ENCODE measurements at places on chromosomes 7 and 10. TPM values are rescaled to one million over a fixed set of nuclear protein-coding genes. Genes with fewer than 3 reads are reported as not detected.

Gene DGKB
- 3.0 TPM for total RNA-seq

- no peak overlapping the region for H3K4me3 ChIP-seq
- no peaks in the 10 kb centered on the region for H3K27me3 ChIP-seq
These were observed 308.4 kb downstream of the BICC1 start for GRCh38 chr10:58820861-58821751.

- no peak overlapping the region for H3K27ac ChIP-seq
- H3K27me3 ChIP-seq, result peaks cover 25% of the 10 kb centered on the region
- H3K4me3 ChIP-seq, result no peak overlapping the region
- H3K4me1 ChIP-seq, result peaks cover 19% of the 10 kb centered on the region
These were observed 3.3 kb downstream of the ADAMTS14 start for GRCh38 chr10:70675496-70676161.

- H3K36me3 ChIP-seq, result no peaks in the 10 kb centered on the region
- H3K27me3 ChIP-seq, result no peaks in the 10 kb centered on the region
- H3K4me1 ChIP-seq, result no peaks in the 10 kb centered on the region
- no peak for DNase-seq
These were observed 42.8 kb downstream of the MINDY3 start for GRCh38 chr10:15817409-15818046.

GRCh38 chr10:27998178-27998953, 513 bp downstream of the ODAD2 start:
- H3K4me1 ChIP-seq, result peaks cover 37% of the 10 kb centered on the region
- H3K27me3 ChIP-seq, result no peaks in the 10 kb centered on the region
- no peaks in the 10 kb centered on the region for H3K36me3 ChIP-seq
- peak overlapping the region; percentile 47 for H3K27ac ChIP-seq
- peak; percentile 73 for DNase-seq

GRCh38 chr10:11871466-11871865, 48.3 kb downstream of the PROSER2 start:
- no peak overlapping the region for H3K27ac ChIP-seq
- H3K4me3 ChIP-seq, result no peak overlapping the region
- peaks cover 50% of the 10 kb centered on the region for H3K4me1 ChIP-seq
- H3K36me3 ChIP-seq, result no peaks in the 10 kb centered on the region
- peaks cover 3% of the 10 kb centered on the region for H3K27me3 ChIP-seq

DNA sequence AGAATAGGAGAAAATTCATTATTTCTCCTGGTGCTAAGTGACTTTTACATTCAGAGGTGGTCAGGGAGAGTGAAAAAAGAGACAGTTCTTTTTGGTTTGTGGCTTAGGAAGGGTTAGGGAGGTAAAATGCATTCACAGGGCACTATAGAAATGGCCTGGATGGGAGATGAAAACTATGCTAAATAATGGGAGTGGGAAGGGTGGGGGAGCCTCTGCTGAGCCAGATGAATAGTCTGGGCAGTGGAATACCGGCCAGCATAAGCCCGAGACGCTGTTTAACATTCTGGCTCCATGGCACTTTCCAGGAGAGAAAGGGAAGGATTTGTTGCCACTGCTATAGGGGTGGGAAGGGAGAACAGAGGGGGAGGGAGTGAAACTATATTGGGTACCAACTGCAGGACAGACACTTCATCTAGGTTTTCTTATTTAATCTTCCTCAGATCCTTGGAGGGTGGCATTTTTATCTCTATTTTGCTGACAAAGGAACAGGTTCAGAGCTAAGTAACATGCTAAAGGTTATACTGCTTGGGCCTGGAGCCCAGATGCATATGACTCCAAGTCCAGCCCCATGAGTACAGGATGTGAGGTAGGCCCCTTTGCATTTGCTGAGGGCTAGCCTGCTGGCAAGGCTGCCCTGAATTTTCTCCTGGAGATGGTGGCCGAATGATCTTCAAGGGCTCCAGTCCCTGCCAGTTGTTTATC, 372.4 kb downstream of the CCSER2 start:
- peaks cover 8% of the 10 kb centered on the region for H3K4me1 ChIP-seq
- no peak overlapping the region for H3K27ac ChIP-seq
- H3K27me3 ChIP-seq, result no peaks in the 10 kb centered on the region
- H3K4me3 ChIP-seq, result no peak overlapping the region
- no peak for DNase-seq

Gene RNF148
- total RNA-seq, result 0.17 TPM

Gene SLC29A4
- total RNA-seq, result 11.8 TPM

Gene OR2A12
- not detected for total RNA-seq

- no peak overlapping the region for H3K27ac ChIP-seq
- H3K4me3 ChIP-seq, result no peak overlapping the region
- DNase-seq, result no peak
- no peaks in the 10 kb centered on the region for H3K27me3 ChIP-seq
These were observed 90.0 kb downstream of the MYOF start for GRCh38 chr10:93392121-93392520.

GRCh38 chr7:29878081-29878688, 71.9 kb downstream of the WIPF3 start:
- H3K4me1 ChIP-seq, result peaks cover 17% of the 10 kb centered on the region
- no peak for DNase-seq
- H3K36me3 ChIP-seq, result no peaks in the 10 kb centered on the region

Gene CALML3
- total RNA-seq, result not detected

- H3K36me3 ChIP-seq, result peaks cover 3% of the 10 kb centered on the region
- H3K27me3 ChIP-seq, result no peaks in the 10 kb centered on the region
- peaks cover 5% of the 10 kb centered on the region for H3K4me1 ChIP-seq
- no peak for DNase-seq
- no peak overlapping the region for H3K27ac ChIP-seq
These were observed 37.0 kb downstream of the PRR15 start for GRCh38 chr7:29600661-29601060.

GRCh38 chr10:71300555-71301370, 18.3 kb upstream of the SLC29A3 start:
- no peak overlapping the region for H3K4me3 ChIP-seq
- H3K36me3 ChIP-seq, result peaks cover 14% of the 10 kb centered on the region
- H3K27me3 ChIP-seq, result no peaks in the 10 kb centered on the region
- no peaks in the 10 kb centered on the region for H3K4me1 ChIP-seq

GRCh38 chr10:110022716-110023504, 15.1 kb downstream of the ADD3 start:
- no peak overlapping the region for H3K27ac ChIP-seq
- no peaks in the 10 kb centered on the region for H3K27me3 ChIP-seq
- no peak for DNase-seq
- peaks cover 14% of the 10 kb centered on the region for H3K4me1 ChIP-seq

GRCh38 chr10:33337326-33337957, 3.0 kb upstream of the NRP1 start:
- DNase-seq, result no peak
- peak overlapping the region; percentile 87 for H3K4me3 ChIP-seq
- H3K4me1 ChIP-seq, result peaks cover 30% of the 10 kb centered on the region
- no peaks in the 10 kb centered on the region for H3K36me3 ChIP-seq
- H3K27me3 ChIP-seq, result peaks cover 72% of the 10 kb centered on the region

DNA sequence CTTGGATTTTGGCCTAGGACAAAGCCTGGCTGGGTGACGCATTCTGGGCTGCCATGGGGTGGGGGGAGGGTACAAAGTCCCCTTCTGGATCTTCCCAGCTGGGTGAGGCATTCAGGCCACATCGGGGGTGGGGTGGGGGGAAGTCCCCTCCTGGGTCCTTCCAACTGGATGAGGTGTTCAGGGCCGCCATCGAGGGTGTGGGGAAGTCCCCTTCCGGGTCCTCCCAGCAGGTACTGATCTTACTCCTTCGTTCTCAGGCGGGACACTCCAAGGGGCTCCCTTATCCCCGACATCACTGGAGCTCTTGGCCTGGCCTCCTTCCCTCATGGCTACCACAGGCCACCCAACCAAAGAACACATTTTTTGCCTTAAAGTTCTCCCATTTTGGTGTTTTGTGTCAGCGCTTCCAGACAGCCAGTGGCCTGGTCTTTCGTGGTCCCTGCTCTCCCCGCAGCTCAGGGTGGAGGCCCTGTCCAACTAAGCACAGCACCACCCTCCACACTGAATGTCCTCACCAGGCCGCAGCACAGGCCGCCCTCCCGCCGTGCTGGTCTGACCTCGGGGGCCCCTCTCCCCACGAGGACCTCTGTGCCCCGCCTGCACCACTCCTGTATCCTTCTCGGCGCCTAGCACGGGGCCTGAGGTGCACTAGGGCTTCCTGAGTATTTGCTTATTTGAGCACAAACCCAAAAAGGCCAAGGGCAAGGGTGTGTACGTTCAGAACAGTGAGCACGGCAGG, 38.5 kb downstream of the EN2 start:
- H3K4me1 ChIP-seq, result peaks cover 30% of the 10 kb centered on the region
- H3K27ac ChIP-seq, result no peak overlapping the region
- no peak for DNase-seq
- peaks cover 79% of the 10 kb centered on the region for H3K27me3 ChIP-seq
- H3K36me3 ChIP-seq, result no peaks in the 10 kb centered on the region

DNA sequence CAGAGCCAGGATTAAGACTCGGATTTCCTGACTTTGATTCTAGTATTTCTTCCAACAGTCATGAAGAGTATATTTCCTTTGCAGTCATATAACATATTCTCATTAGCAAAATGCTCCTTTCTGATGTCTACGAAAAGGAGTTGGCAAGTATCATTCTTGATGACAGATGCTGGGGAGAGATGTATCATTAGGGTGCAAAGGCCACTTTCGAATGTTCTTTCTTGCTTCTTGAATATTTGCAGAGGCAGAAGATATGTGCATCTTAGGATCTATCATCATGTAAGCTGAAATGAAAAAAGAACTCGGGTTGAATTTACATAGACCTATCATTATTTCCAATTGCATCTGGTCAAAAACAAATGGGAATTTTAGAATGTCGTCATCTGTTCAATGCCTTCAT, 294.4 kb downstream of the BAMBI start:
- no peak for DNase-seq
- peaks cover 17% of the 10 kb centered on the region for H3K4me1 ChIP-seq
- no peaks in the 10 kb centered on the region for H3K36me3 ChIP-seq
- H3K27ac ChIP-seq, result no peak overlapping the region
- H3K4me3 ChIP-seq, result no peak overlapping the region

- no peaks in the 10 kb centered on the region for H3K36me3 ChIP-seq
- DNase-seq, result no peak
- no peak overlapping the region for H3K4me3 ChIP-seq
These were observed 200.3 kb upstream of the PRSS1 start for GRCh38 chr7:142548978-142549377.

GRCh38 chr10:101625821-101626412, 37.8 kb downstream of the DPCD start:
- peaks cover 12% of the 10 kb centered on the region for H3K36me3 ChIP-seq
- no peaks in the 10 kb centered on the region for H3K27me3 ChIP-seq
- no peak for DNase-seq
- no peak overlapping the region for H3K4me3 ChIP-seq

DNA sequence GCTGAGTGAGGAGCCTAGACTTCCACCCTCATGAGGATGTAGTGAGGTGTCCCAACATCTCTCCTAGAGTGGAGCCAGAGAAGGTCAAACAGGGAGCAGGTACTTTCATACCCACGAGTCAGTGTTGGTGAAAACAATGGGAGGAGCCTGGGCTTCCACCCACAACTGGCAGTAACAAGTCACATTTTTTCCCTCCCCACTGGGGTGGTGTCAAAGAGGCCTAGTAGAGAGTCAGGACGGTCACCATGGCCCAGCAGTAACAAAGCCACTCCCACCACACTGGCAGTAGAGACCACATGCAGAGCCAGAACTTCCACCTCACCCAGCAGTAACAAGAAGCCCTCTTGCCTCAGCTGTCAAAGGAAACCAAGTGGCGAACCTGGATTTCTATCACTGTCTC, 280.2 kb upstream of the IMMP2L start:
- H3K4me1 ChIP-seq, result no peaks in the 10 kb centered on the region
- H3K4me3 ChIP-seq, result no peak overlapping the region
- no peak for DNase-seq
- no peaks in the 10 kb centered on the region for H3K27me3 ChIP-seq
- no peak overlapping the region for H3K27ac ChIP-seq
- H3K36me3 ChIP-seq, result peaks cover 8% of the 10 kb centered on the region

Gene NPFFR1
- 0.05 TPM for total RNA-seq

DNA sequence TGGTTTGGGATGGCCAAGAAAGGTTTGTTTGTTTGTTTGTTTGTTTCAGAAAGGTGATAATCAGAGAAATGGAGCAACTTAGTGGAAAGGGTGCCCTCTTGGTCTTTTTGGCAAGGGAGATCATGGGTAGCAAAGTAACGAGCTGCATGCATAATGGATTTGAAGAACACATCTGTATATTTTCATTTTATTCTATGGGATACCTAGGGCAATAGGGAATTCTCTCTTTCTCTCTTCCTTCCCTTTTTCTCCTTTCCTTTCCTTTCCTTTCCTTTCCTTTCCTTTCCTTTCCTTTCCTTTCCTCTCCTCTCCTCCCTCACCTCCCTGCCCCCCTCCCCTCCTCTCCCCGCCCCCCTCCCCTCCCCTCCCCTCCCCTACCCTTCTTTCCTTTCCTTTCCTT, 492.1 kb downstream of the NEBL start:
- no peak for DNase-seq
- no peak overlapping the region for H3K27ac ChIP-seq
- H3K36me3 ChIP-seq, result no peaks in the 10 kb centered on the region
- H3K4me3 ChIP-seq, result no peak overlapping the region

Gene TMEM273
- 0.27 TPM for total RNA-seq

DNA sequence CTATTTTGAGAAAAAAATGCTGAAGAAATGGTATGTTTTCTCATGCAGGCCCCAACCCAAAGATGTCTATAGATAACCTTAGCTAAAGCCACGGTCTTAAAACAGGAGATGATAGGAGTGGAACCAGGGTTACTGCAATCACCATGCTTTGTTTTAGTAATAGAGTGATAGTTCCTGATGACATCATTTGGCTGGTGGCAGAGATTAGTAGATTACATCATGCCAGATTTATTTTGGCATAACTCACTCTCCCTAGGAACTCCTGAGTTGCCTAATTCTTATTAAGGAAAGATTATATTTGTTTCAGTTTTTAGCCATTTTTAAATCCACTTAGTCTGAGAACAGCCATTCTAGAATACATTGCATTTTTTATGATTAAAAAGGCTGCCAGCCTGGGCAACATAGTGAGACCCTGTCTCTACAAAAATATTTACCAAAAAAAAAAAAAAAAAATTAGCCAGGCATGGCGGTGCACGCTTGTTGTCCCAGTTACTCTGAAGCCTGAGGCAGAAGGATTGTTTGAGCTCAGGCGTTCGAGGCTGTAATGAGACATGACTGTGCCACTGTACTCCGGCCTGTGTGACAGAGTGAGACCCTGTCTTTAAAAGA, 17.8 kb downstream of the ENO4 start:
- peaks cover 21% of the 10 kb centered on the region for H3K4me1 ChIP-seq
- peaks cover 5% of the 10 kb centered on the region for H3K36me3 ChIP-seq
- no peak overlapping the region for H3K4me3 ChIP-seq
- no peak for DNase-seq
- H3K27me3 ChIP-seq, result no peaks in the 10 kb centered on the region
- H3K27ac ChIP-seq, result no peak overlapping the region

Gene ZNF716
- not detected for total RNA-seq

- no peaks in the 10 kb centered on the region for H3K4me1 ChIP-seq
- H3K27me3 ChIP-seq, result no peaks in the 10 kb centered on the region
- no peak overlapping the region for H3K27ac ChIP-seq
- H3K4me3 ChIP-seq, result no peak overlapping the region
- H3K36me3 ChIP-seq, result peaks cover under 1% of the 10 kb centered on the region
- DNase-seq, result no peak
These were observed 14.2 kb upstream of the MTPN start for GRCh38 chr7:135991322-135991721.

GRCh38 chr10:60032723-60033122, 126.4 kb upstream of the CCDC6 start:
- H3K4me1 ChIP-seq, result peaks cover 31% of the 10 kb centered on the region
- peak; percentile 25 for DNase-seq
- H3K27ac ChIP-seq, result no peak overlapping the region
- H3K27me3 ChIP-seq, result no peaks in the 10 kb centered on the region
- H3K36me3 ChIP-seq, result peaks cover 2% of the 10 kb centered on the region
- H3K4me3 ChIP-seq, result no peak overlapping the region

All from WTC11 (cell line).